ENCODE measurements at places on chromosomes 5 and 9.

DNA sequence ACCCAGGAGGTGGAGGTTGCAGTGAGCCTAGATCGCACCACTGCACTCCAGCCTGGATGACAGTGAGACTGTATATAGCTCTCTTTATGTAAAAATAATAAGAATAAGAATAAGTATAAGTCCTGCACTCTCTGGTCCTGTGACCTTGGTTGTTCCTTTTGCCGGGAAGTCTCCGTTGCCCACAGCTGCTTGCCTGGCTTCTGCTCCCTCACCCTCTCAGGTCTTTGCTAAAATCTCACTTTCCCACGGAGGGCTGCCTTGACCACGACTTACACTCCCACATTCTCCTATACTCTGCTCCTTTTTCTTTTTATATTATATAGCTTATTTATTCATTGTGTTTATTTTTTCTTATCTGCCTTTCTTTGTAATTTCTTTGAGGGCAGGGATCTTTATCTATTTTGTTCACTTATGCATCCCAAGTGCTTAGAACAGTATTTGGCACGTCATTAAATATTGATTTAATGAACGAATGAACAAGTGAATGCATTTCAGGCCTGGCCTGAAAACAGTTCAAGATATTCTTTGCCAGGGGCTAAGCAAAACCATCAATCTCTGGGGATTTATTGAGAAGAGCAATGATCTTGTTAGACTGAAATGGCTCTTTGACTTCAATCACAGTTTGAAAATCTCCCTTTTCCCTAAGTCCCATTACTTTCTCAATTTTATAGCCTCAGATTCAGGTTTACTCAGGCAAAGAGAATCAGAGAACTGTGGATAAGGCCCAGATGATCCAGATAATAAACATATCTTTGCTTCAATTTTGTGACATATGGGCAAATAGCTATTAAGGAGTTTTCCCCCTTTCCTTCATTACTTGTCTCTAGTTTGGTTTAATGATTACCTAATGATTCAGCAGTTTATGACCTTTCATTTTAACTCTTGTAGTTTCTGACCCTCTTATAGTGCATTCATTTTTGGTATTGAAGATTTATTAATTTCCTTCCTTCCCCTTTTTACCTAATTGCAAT, 60.8 kb upstream of the TMC1 start:
- no peak for DNase-seq

DNA sequence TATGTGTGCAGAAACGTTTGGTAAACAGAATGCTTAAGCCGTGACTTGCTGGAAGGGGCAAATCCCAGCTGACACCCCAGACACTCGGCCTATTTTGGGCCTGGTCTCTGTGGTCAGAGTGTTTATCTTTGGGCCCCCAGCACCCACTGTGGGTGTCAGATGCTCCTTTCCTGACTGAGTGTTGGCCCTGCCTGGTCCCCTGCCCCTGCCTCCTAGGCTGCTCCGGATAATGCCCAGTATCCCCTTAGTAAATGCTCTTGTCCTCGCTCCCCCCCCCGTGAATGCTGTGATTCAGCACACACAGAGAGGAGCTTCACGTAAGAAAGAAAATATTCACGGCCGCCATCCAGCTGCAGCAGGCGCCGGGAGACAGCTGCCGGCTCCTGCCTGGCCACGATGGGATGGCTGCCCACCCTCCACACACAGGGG, 11.3 kb upstream of the ANGPTL2 start:
- DNase-seq = no peak

DNA sequence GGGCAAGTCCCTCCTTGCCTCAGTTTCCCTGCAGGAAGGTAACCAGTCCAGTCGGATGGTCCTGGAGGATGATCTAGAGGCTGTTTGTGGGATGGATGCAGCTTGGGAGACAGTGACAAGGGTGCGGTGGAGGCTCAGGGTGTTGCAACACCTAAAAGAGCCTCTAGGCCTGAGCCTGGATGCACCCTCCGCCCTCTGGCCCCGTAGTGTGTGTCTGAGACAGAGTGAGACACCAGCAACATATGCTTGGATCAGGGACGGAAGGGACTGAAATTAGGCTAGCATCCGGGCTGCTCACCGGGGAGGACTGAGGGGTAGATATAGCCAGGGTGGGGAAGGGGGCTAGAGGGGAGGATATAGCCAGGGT, 1.1 kb downstream of the CRAT start:
- peak; percentile 39 for DNase-seq

DNA sequence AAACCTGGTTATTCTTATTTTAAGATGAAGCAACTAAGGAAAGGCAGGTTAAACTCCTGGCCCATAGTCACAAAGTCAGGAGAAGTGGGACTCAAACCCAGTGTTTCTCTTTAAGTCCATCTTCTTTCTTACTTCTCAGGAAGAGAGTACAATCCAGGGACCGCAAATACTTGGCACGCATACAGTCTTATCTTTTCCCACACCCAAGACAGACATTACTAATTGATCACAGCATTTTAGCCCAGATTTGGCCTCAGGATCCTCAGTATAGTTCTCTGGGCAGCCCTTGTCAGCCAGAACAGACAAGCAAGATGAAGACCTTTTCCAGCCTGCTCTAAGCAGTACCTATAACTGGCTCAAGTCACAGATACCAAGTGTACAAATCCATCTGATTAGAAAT, 125.5 kb upstream of the RAI14 start:
- DNase-seq = no peak

- DNase-seq = no peak
These were observed 8.6 kb downstream of the SLC36A2 start for GRCh38 chr5:151338734-151339133.

DNA sequence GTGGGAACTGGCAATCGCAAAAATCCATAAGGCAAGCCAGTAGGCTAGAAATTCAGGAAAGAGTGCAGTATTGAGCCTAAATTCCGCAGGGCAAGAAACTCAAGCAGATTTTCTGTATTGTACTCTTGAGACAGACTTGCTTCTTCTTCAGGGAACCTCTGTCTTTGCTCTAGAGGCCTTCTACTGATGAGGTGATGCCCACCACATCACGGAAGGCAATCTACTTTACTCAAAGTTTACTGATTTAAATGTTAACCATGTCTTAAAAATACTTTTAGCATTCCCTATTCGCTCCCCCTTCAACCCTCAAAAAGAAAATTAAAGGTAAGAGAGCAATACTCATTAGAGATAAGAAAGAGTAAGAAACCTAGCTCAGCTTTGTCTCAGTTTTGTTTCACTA, 11.3 kb downstream of the IL7R start:
- no peak for DNase-seq

DNA sequence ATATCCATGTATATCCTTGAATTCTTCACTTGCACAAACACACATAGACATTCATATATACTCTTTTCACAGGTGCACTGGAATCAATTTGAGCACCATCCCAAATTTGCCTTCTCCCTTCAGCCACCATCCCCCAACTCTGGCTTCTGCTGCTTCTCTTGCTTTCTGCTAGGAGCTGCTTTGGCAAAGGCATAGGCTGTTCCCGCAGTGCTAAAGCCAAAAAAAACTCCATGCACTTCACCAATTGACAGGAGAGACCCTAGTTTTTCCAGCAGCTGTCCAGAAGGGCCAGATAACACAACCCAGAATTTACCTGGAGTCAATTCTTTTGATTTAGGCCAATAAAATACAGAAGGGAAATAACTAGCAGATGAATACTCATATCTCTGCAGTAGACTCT, 251.3 kb downstream of the NR2F1-AS1 start:
- DNase-seq = no peak

DNA sequence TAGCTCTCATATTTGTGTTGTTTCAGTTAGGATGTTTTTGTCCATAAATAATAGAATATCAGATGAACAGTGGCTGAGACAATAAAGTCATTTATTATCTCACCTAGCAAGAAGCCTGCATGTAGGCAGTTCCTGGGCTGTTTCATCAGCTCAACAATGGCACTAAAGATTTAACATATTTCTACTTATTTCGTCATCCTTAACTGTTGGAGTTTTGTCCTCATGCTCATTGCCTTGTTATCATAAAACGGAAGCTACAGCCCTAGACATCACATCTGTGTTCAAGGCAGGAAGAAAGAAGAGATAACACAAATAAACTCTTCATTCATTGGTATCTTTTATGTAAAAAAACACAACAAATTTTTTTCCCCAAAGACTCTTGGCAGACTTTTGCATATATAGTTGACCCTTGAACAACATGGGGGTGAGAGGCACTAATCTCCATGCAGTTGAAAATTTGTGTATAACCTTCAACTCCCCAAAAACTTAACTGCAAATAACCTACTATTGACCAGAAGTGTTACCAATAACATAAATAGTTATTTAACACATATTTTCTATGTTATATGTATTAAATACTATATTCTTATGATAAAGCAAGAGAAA, 277.2 kb upstream of the ADRA1B start:
- DNase-seq = no peak

DNA sequence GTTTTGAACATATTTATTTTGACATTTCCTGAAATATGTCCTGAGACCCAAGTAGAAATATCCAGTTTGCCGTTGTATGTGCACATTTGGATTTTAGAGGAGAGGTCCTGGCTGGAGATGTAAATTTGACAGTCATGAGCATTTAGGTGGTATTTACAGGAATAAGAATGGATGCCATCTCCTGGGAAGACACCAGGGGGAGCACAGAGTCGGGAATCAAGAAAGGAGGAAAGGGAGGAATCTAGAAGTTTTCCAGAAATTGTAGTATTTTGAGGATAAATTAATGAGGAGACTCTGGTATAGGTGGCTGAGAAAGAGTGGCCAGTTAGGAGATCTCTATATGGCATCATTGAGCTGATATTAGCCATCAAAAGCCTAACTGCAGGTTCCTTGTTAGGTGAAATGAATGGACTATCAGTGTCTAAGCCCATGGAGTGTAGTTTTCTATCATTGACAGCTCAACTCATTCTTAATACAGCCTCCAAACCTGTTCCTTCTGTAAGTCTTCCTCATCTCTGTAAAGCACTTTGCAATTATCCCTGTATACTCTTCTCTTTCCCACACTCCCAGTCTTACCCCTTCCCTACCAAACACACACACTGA, 7.2 kb downstream of the GAPT start:
- no peak for DNase-seq

GRCh38 chr5:11146171-11146570, 385.1 kb upstream of the DAP start:
- no peak for DNase-seq

DNA sequence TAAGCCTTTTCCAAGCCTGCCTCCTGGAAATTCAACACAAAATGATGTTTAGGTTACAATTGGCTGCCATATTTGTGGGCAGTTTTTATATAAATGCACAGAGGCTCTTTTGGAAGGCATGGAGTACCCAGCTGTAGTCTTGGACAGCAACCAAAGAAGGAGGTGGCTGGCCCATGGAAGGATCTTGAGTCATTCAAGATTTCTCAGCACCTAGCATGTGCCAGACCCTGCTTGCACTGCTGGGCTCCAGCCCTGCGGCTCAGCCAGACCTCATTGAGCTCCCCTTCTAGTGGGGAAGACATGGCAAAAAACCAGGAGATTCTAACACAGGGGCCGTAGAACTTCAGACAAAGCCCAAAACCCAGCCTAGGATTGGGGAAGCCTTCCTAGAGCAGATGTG, 22.1 kb downstream of the JADE2 start:
- no peak for DNase-seq

DNA sequence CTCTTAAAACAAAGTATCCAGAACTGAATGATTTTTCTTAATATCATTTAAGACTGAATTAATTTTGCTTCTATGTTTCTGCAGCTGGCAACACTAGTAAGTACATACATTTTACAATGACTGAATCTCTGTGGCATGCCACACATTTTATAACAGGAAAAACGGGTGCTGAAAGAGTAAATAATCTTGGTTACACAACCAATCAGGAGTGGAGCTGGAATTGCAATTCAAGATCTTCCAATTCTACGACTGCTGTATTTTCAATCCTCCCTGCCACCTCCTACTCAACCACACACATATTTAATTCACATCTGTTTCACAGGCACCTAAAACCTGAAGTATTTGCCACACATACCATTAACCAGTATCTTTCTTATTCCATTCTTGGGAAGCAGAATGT, 52.7 kb upstream of the NR5A1 start:
- no peak for DNase-seq

DNA sequence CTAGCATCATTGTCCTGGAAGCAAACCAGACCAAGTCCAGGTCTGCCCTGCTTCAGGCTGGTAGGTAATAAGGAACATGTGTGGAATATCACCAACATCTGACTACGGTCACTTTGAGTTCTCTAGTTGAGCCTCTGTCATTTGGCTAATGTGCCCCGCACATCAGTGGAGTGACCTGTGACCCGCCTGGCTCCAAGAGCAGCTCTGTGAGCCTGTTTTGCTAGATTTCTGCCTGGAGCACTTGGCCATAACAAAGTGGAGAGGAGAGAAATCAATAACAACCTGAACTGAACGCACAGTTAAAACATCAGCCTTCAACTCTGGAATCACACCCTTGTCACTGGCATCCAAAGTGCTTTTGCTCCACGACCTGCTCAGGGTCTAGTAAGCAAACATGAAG, 115.7 kb downstream of the PPP2R2B start:
- DNase-seq = no peak

- peak; percentile 88 for DNase-seq
These were observed 16.7 kb downstream of the TRAF1 start for GRCh38 chr9:120909904-120910303.

- DNase-seq = peak; percentile 87
These were observed at the start of gene TEX48 for GRCh38 chr9:114681594-114682332. Gene TEX48 (minus strand): TSS chr9:114682192. CDS start chr9:114671723, 10,469 bp downstream.

DNA sequence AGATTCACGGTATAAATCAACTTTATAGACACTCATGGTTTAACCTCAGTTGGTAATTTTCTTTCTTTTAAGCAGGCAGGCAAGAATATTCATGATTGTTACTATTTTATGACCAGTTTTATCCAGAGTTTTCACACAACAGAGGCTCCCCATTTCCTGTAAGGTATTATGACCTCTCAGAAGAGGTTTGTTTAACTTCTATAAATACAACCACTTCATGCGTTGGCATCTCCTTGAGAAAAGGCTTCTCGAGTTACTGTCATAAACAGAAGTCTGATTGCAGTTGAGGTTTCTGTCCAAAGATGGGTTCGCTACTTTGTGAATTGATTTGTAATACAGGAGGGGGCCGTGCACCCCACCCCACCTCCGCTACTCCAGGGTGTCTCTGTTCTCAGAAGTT, 55.3 kb downstream of the ENTREP1 start:
- DNase-seq = no peak

GRCh38 chr5:141966963-141967333, 2.0 kb upstream of the RNF14 start:
- no peak for DNase-seq

GRCh38 chr5:166581826-166582225, 1709.6 kb upstream of the WWC1 start:
- no peak for DNase-seq

GRCh38 chr5:87210076-87210475, 57.6 kb upstream of the RASA1 start:
- DNase-seq = no peak

DNA sequence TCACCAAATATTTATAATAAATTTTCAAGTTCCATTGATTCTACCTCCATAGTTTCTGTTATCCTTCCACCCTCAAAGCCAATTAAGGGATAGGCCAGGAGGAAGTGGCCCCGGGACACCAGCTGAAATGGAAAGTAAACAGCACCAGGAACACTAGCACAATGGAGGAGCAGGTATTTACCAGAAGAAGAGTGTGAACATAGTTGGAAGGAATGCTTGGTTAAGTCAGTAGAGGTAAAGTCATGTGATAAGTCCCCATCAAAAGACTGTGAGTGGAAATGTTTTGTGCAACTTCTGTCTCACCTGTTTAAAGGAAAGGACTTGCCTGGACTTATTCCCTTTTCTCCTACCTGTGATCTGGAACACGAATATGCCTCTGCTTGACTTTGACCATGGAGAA, 146.7 kb upstream of the RAI14 start:
- DNase-seq = no peak
